ENCODE measurements at places on chromosomes 11 and 22.

DNA sequence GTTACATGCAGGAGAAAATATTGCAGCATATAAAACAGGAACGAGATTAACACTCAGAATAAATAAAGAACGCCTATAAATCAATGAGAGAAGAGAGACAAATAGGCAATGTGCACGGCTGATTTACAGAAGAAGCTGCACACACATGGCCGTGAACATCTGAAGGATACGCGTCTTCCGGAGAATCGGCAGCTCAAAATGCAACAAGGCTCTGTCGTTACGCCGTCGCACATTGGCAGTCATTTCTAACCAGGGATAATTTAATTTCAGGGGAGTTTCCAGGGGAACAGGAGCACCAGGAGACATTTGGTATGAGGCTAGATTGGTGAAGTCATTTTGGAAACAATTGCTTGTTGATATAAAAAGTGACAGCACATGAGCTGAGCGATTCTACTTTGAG, 745.2 kb downstream of the BRD1 start:
- DNase-seq: no peak

DNA sequence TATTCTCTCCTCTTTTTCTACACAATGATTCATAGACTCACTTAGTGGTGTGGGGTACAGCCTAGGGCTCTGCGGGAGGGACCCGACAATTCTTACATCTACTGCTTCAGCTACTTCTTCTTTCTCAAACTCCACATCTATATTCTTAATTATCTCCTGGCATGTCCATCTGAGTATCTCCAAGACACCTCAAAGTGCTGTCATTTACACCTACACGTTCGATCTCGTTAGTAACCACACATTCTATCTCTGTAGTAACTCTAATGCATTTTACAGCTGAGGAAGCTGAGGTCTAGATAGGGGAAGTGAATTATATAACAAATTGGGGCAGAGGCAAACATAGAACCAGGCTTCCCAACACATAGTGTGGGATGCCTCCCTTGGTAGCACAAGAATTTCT, 27.7 kb upstream of the RRM1 start:
- no peak for DNase-seq

GRCh38 chr22:48371391-48371790, 1456.3 kb downstream of the BRD1 start:
- no peak for DNase-seq

GRCh38 chr11:88375927-88376470, 38.5 kb upstream of the CTSC start:
- no peak for DNase-seq

GRCh38 chr11:19738124-19738523, 25.5 kb downstream of the NAV2 start:
- DNase-seq: no peak

- DNase-seq: peak; percentile 59
Measured at GRCh38 chr11:66891851-66892660, 35.2 kb downstream of the LRFN4 start.

DNA sequence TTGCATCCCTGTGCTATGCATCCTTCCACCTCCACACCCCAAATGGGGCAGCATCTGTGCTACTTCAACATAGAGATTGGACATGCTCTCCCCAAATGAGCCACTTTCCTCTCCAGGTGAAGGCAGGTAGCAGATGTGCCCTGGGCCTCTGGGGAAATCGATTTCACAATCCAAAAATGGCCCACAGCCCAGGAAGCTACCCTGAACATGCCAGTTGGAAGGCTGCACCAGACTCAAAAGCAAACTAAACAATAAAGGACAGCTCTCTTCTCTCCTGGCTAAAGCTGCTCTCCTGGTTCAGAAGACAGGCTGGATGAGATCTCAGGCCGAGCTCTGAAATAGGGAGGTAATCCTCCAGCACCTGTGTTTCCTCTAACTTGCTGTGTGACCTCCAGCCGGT, 19.7 kb downstream of the ISX start:
- no peak for DNase-seq

DNA sequence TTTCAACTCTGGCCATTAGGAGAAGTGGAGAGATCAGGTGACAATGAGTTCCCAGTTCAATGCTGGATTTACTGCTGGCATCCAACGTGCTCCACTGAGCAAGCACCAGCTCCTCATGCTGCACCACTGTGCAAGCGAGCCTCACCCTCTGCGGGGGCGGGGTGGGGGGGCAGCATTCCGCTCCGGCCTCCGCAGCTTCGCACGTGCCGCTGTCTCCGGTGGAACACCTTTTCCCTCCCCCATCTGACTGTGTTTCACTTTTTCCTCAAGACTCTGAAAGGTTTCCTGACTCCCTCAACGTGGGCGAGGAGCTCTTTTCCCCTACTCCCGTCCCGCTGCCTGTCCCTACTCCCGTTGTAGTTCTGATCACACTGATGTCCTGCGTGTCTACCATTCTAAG, 835 bp upstream of the RHOD start:
- DNase-seq: no peak

DNA sequence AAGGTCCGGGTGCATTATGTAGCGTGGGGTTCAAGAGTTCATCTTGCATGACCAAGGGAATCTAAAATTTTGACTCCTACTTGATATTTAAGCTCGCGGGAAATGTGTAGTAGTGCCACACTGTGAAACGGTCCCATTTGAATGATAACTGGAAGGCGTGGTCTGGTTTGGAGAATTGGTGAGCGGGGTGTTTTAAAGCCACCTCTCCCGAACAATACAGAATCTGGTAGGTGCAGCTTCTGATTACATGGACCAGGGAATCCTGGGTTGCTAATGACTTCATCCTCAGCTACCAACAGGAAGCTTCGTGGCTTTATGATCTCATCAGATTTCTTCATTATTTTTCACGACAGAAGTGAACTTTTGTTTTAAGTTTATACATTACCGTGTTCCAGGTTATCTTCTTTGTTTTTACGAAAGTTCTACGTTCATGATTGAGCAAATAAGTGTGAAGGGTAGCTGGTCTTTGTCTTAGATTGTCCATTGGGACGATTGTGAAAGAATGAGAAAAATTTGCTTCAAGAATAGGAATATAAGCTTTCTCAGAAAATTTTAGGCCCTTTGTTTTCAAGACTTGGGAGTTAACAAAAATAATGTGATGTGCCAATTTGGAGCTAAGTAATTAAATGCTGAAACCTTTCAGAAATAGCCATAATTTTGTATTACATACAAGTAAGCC, 1.7 kb downstream of the QSER1 start:
- DNase-seq: peak; percentile 49

- no peak for DNase-seq
Measured at GRCh38 chr11:126790550-126791081, 210.0 kb downstream of the KIRREL3 start.

DNA sequence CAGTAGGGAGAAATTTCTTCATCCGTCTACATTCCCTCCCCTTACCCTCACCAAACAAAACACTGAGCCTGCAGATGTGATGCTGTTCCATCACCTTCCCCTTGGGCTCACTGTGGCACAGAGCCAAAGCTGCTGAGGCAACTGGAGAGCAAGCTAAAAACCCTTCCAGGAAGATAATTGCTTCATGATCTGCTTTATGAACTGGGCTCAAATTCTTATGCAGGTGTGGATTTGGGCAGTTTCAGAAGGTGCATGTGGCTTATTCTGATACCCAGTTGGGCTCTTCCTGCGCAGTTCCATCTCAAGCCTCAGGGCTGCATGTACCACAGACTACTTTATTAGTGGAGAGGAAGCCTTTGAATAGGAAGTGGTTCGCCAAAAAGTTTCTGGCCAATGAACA, 58.3 kb downstream of the AAMDC start:
- DNase-seq: no peak

- DNase-seq: no peak
Measured at GRCh38 chr22:45216133-45217003, 24.3 kb downstream of the KIAA0930 start.

GRCh38 chr11:57785072-57785471, 23.5 kb downstream of the CTNND1 start:
- no peak for DNase-seq

GRCh38 chr22:49951986-49952896, 8.3 kb upstream of the PIM3 start:
- no peak for DNase-seq

- DNase-seq: no peak
Measured at GRCh38 chr11:73983741-73984538, 1.3 kb upstream of the UCP2 start.

DNA sequence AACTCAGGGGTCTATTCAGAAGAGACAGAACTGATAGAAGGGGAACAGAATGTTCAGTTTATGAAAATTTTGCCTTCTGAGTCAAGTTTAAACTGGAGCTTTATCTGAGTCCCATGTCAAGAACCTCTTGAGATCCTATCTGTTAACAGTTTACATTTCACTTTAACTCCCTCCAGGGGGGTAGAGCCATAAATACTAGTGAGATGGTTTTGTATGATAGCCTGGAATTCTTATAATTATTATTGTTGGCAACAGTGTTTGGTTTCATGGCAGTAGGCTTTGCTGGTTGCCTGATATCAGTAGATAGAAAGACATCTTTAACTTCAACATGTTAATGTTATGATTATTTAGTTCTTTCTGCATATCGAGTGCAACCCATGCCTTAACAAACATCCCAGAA, 498.5 kb downstream of the INSC start:
- no peak for DNase-seq

- no peak for DNase-seq
Measured at GRCh38 chr11:103545551-103545950, 436.3 kb downstream of the DYNC2H1 start.

DNA sequence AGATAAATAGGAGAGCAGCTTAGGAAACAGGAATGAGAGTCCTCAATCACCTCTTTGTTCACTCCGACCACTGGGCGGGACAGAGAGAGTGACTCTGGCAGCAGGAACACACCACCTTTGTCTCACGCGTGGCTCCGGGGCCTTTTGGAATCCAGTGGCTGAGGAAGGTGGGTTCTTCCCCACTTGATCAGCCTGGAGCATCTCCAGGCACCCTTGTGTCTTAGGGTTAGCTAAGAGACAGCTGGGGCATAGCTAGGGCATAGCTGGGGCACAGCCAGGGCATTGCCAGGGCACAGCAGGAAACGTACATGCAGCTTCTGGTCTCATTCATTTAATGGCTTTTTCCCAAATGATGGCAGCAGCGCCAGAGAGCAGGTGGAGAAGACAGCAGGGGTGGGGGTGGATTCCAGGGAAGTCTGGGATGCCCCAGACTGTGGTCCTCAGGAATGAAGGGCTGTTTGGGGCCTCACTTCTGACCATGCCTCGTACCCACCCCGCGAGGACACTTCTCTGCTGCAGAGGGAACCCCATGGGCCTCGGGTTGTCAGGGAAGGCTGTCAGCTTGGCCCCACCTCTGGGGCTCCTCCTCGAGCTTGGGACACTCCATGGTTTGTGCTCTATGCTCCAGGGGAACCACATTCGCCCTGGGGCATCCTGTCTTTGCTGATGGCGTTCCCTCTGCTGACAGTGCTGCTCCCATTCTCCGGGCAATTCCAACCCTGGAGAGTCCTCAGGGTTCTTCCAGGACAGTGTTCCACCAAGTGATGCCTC, 30.4 kb upstream of the SHANK2 start:
- DNase-seq: no peak

GRCh38 chr11:132540581-132540980, 991.7 kb downstream of the OPCML start:
- DNase-seq: no peak

GRCh38 chr22:38126928-38127668, 16.6 kb upstream of the BAIAP2L2 start:
- DNase-seq: no peak

GRCh38 chr22:30216710-30217109, 29.8 kb downstream of the LIF start:
- DNase-seq: no peak

GRCh38 chr11:1458340-1459218, 28.0 kb downstream of the MOB2 start:
- DNase-seq: peak; percentile 77

DNA sequence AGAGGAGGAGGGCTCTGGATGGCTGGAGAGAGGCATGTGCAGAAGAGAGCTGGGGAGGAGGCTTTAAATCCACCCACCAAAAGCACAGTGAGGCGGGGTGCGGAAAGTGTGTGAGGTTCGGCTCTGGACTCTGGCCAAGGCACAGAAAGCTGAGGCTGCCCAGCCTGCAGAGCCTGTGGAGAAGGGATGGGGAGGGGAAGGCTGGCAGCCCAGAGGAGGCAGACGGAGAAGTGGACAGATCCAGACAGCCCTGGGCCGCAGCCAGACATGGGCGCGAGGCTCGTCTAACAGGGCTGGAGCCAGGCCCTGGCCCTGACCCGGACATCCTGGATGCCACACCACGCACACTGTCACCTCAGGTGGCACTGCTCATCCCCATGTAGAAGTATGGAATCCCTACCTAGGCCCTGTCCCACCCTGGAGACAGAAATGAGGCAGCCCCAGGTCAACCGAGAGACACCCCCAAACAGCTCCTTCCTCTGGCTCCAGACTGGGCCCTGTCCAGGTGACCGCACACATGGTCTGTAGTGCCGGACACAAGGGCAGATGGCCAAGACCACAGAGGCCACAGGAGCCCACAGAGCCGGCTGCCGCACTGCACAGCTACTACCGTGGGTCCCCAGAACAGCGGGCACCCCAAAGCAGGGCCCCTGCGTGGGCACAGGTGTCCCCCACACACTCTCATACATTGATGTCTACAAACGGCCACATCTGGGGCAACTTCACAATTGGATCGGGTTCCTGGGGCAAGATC, 16.6 kb upstream of the MOB2 start:
- no peak for DNase-seq

- no peak for DNase-seq
Measured at GRCh38 chr22:47294222-47294532, 531.7 kb downstream of the TBC1D22A start.

DNA sequence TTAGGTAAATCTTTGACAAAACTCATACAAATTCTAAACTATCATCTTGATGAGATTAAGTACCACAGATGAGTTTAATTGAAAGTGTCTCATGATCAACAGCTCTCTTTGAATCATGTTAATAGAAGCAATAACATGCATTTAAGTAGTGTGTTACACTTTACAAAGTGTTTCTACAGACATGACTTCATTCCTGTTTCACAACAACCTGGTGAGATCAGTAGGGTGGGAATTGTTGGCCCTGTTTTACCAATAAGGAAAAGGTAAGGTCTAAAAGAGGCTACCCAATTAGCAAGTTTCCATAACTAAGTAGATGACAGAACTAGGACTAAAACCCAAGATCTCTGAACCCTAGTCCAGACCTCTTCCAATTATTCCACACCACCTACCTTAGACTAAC, 12.7 kb upstream of the PRSS23 start:
- no peak for DNase-seq

DNA sequence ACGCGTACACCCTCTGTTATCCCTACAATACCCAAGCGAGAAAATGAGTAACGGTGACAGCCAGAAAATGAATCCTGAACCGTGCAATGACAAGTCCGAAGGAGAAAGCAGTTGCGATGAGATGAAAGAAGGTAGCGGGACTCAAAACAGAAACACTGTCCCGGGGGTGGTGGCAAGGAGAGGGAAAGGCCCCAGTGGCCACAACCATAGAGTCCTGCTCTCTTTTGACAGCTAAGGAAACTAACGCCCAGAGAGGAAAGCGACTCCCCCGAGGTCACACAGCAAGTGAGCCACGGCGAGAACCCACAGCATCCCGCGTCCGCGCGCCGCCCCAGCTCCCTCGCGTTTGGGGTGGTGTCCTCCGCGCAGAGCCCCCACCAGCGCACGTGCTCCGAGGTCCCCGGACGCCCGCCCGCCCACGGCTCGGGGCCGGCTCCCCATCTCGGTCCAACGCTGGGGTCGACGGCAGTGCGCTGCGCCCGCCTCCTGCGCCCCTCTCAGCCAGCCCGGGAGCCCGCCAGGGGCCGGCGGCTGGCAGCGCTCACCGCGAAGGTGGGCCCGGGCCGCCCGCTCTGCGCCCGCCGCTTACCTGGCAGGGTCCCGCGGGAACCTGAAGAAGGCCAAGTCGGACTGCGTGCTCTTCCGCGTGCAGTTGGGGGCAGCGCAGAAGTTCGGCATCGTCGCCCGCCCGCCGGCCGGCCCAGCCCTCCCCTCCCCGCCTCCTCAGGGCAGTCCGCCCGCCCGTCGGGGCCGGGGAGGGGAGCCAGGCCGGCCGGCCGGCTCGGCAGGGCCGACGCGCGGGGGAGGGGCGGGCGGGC, 564 bp downstream of the THAP12 start:
- no peak for DNase-seq

Measured in Peyer's patch (tissue), 4 donors.